ENCODE measurements at places on chromosomes 6 and 20.

DNA sequence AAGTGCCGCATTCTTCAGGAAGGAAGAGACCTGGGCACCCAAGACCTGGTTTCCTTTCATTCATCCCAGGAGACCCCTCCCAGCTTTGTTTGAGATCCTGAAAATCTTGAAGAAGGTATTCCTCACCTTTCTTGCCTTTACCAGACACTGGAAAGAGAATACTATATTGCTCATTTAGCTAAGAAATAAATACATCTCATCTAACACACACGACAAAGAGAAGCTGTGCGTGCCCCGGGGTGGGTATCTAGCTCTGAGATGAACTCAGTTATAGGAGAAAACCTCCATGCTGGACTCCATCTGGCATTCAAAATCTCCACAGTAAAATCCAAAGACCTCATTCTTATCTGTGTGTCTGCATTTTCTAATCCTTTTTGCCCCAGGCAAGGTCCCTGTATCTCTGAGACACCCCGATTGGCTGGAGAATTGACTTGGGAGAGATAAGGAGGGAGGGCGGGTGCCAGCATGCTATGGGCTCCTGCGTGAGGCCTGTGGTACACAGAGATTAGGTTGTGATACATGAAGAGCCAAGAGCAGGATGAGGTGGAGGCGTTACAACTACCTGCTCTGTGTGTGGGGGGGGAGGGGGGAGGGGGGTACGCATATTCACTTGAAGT lies 4.8 kb downstream of the MUC21 start:
- DNase-seq = no peak

- no peak for DNase-seq
These were observed 684.6 kb upstream of the MARCKS start for GRCh38 chr6:113172531-113172966.

- DNase-seq = no peak
These were observed 710.2 kb upstream of the POU3F2 start for GRCh38 chr6:98124171-98124570.

GRCh38 chr20:37954626-37955025 lies 51.7 kb downstream of the VSTM2L start:
- no peak for DNase-seq

- DNase-seq = peak; percentile 30
These were observed 56.6 kb upstream of the SAMHD1 start for GRCh38 chr20:37007898-37008649.

- no peak for DNase-seq
These were observed 44.7 kb downstream of the HLA-C start for GRCh38 chr6:31227143-31227542.

- no peak for DNase-seq
These were observed 42.4 kb downstream of the TNFRSF21 start for GRCh38 chr6:47267301-47267700.

- no peak for DNase-seq
These were observed 131.0 kb upstream of the BMP2 start for GRCh38 chr20:6636209-6637159.

DNA sequence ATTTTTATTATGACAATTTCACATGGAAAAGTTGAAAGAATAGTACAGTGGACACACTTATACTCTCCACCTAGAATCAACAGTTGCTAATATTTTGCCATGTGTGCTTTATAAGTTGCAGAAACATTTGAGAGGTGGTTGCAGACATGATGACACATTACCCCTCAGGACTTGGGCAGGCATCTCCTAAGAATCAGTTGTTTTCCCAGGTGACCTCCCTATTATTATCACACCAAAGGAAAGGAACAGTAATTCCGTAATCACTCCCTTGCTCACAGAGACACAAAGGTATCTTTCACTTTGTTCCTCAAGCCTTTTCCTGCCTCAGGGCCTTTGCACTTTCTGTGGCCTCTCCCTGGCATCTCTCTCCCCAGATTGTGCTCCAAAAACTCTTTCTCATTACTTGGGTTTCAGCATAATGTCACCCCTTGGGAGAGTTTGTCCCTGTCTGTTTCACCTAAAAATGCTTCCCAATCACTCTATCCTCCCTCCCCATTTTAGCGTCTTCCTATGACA lies 5.9 kb upstream of the SULF2 start:
- DNase-seq = no peak

- DNase-seq = no peak
These were observed 433.2 kb downstream of the CD83 start for GRCh38 chr6:14550822-14551221.

GRCh38 chr20:33209789-33210188 lies 7.4 kb upstream of the BPIFA3 start:
- no peak for DNase-seq

DNA sequence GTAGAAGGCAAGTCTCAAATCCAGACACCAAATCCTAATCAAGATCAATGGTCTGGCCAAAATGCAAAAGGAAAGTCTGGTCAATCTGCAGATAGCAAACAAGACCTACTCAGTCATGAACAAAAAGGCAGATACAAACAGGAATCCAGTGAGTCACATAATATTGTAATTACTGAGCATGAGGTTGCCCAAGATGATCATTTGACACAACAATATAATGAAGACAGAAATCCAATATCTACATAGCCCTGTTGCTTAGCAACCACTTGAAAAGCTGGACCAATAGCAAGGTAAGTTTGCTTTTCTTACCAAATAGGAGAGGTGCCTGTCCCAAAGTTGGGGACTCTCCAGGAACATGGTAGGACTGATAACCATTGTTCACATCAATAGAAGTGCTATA lies 2.0 kb downstream of the SEMG2 start:
- DNase-seq = no peak

- DNase-seq = no peak
These were observed 67.2 kb upstream of the LAMP5 start for GRCh38 chr20:9447182-9447581.

DNA sequence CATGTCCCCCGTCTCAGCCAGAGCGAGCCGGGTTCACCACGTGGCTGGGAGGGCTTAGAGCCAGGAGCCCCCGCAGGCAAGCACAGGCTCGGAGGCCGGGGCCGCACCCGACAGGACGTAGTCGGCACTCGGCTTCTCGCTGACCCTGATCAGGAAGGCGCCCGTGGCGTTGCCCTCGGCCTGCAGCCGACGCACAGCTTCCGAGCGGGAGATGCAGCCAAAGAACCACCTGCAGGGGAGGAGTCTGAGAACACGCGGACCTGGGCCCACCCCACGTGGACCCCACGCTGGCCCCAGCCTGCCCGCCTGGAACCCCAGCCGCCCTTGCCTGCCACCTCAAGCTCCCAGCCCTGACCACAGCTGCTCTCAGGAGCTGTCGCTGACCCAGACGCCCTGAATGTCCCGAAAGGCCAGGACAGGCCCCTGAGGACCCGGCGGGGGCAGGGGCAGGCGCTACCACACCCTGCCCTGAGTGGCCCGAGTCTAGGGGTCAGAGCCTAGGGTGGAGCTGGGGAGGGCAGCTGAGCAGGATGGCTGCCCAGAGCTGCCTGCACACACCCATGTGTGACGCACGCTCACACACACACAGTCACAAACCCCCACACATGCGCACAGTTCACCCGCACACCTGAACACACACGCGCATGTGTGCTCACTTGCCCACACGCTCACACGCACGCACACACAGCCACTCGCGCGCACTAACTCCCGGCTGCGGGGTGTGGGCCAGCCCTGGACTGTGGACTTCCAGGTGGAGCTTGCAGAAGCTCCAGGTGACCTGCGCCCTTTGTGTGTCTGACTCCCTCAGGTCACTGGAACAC lies 2.1 kb downstream of the PTK6 start:
- DNase-seq = no peak

DNA sequence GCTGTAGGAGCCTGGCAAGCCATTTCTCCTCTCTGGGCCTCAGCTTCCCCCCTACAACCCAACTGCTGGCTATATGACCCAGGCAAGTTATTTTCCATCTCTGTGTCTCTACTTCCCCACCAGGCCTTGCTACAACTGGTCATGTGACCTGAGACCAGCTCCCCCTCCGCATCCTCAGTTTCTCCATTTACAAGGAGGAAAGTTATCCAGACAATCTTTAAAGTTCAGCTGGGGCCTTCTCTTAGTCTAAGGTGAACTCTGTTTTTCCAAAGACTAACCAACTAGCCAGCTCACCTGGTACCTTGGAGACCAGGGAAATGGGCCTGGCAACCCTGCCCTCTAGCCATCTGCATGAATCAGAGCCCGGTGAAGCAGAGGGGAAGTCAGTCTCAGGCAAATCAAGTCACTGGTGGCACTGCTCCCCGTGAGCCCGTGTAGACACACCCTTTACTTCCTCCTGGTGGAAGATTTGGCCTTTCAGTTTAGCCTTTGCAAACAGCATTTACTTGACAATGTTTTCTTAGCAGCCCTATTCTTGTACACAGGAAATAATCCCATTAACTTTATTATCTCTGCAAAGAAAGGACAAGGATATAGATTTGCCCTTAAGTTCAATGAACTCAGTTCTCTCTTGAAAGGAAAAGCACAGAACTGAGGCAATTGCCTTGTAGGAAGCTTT lies 157.7 kb downstream of the VEGFA start:
- peak; percentile 32 for DNase-seq

DNA sequence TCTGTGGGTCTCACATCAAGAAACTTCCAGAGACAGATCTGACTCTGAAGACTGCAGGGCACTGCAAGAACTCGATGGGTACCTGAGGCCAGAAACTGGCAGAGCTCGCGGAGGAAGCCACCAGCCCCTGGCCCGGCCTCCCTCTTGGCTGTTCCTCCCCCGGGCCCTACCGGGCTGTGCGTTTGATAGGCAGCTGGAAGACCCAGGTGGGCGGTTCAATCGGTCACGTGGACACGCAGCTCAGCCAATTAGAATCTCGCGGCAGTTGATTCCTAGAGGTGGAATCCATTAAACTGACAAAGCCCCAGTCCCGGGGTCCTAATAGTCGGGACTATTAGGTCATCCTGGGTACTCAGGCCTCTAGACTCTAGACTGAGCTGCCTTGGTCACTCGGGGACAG lies 154.2 kb upstream of the PROKR2 start:
- no peak for DNase-seq

- DNase-seq = no peak
These were observed 68.7 kb upstream of the RNF24 start for GRCh38 chr20:4084096-4084495.

GRCh38 chr20:36919715-36920333 lies 31.7 kb downstream of the SAMHD1 start:
- DNase-seq = no peak

DNA sequence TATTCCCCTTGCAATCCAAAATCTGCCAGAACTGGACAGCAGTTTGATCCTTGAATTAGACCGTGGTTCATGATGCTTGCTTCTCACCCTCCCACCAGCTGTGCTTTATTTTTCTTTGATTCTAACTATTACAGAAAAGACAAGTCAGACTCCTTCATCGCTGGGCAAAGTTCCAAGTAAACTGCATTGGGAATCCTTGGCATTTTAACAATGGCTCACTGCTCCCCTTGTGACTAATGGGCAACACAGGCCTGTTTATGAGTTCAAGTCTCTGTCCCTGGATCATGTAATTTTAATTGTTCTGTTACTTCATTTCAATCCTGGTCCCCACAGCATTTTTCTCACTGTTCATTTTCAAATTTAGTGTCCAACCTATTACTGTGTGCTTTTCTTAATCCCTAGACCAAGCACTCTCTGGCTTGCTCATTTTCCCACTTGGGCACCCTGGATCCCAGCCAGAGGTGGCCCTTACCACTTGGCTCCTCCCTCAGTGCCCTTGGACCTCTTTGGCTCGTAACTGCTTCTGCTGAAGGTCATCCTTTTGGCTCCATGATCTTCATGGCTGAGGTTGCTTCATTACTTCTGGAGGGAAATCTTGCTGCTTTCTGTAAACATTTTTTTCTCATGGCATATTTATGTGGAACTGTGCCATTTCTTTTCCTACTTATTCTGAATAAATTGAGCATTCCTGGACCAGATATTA lies 32.8 kb downstream of the PSMB9 start:
- DNase-seq = no peak

- peak; percentile 92 for DNase-seq
These were observed 48.9 kb downstream of the HIVEP1 start for GRCh38 chr6:12060780-12061609.

DNA sequence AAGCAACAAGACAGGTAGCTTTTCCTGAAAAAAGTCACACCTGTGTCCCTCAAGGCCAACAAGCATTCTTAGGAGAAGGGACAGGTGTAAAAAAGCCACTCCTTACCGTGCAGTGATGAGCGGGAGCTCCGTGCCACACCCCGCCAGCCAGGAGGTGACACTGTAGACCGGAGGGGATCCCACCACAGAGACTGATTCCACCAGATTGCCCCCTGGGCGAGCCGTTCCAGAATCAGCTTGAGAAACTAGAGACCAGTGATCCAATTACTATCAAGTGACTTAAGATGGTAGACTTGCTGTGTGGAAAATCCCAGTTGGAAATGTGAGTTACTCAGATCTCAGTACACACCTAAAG lies 37.4 kb downstream of the PKHD1 start:
- DNase-seq = no peak

- DNase-seq = peak; percentile 94
These were observed 4.0 kb downstream of the PPP1R18 start for GRCh38 chr6:30682143-30683117.

GRCh38 chr20:7911586-7912330 lies 28.5 kb downstream of the HAO1 start:
- DNase-seq = no peak

DNA sequence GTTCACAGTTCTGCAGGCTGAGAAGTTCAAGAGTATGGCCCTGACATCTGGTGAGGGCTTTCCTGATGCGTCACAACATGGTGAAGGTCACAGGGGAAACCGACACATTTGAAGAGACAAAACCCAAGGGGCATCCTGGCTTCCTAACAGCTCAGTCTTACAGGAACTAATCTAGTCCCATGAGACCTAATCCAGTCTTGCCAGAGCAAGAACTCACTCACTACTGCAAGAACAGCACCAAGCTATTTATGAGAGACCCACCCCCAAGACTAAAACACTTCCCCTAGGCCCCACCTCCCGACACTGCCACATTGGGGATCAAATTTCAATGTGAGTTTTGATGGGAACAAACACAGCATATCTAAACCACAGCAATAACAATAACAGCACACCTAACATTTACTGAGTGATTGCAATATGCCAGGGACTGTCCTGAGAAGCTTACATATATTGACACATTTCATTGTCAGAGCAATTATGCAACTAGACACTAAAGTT lies 46.6 kb downstream of the TPBG start:
- no peak for DNase-seq

DNA sequence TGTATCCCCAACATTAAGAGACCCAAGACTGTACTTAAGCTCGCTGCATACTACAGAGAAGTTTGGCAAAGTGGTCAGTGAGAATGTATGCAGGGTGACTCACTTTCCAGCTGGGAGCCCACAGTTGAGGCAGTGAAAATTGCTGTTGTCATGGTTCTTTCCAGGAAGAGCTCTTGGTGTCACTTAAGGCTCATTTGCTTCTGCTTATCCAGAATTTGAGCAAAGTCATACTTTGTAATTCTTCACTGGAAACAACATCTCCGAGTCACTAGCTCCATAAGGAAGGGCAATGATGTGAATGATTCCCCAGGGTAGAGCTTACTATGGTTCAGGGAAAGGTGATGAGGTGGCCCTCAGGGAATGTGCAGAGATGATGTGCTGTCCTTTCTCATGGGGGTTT lies 65.4 kb upstream of the FBXL4 start:
- no peak for DNase-seq

- DNase-seq = no peak
These were observed 6.1 kb upstream of the RNF8 start for GRCh38 chr6:37347670-37348111.

GRCh38 chr6:31042806-31043205 lies 32.5 kb downstream of the MUC22 start:
- DNase-seq = no peak
